ENCODE measurements at places on chromosomes 5 and 9.

- DNase-seq, result no peak
Measured at GRCh38 chr9:114908104-114908622, 22.2 kb downstream of the TNFSF8 start.

GRCh38 chr5:138770291-138770690 is 17.1 kb downstream of the CTNNA1 start:
- DNase-seq, result no peak

DNA sequence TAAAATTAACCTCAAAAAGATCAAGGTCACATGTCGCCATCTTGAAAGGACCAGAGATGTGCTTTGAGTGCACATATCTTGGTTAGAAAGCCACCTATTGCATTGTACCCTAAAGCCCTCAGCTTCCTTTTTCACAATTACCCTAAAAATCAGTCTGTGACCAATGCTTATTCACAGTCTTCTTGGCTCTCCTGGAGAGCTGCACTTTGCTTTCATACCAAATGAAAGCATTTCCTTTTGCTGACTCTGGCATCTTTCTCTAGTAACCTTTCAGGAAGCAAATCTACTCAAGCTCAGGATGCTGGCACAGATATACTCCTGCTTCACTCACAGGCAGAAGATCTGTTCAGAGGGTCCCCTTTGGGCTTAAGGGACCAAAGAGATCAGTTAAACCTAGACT is 160.7 kb upstream of the PUM3 start:
- no peak for DNase-seq

DNA sequence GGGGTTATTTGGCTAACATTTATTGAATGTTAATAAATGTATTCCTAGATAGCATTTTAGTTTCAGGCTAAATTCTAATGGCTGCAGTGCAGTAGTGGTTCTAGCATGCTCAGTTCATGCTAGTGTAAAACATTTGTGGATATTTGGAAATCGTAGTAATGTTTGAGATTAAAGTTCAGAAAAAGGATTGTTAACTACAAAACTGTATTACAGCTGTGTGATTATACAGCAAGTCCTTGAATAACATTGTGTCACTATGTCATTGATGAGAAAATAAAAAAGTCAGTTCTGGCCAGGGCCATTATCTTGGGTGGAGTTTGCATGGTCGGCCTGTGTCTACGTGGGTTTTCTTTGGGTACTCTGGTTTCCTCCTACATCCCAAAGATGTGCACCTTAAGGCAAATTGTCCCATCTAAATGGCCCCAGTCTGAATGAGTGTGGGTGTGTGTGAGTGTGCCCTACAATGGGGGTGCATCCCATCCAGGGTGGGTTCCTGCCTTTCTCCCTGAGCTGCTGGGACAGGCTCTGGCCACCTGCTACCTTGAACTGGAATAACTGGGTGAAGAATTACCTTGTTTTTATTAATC is 8.8 kb downstream of the ZSWIM6 start:
- no peak for DNase-seq

GRCh38 chr5:159801303-159801702 is 115.0 kb upstream of the ADRA1B start:
- DNase-seq, result no peak
